ENCODE measurements at places on chromosomes 2 and 18.

DNA sequence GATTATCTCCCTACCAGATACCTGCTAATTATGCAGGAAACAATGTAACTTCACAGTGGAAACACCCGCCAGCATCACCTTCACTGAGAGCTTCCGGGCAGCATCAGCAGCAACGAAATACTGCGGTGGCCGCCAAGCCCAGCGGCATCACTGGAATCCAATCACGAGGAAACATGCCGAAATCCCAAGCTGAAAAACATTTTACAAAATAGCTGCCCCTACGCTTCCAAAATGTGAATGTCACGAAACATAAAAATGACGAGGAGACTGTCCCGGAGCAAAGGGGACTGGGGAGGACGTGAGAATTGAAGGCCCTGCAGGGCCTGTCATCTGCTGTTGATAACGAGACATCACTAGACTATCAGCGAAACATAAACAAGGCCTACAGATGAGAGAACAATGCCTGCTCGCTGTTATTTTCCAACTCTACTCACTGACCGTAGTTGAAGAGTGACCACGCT is 82.6 kb downstream of the HDAC4 start:
- DNase-seq, result no peak

GRCh38 chr2:64000630-64001381 is 18.4 kb downstream of the VPS54 start:
- DNase-seq, result no peak

DNA sequence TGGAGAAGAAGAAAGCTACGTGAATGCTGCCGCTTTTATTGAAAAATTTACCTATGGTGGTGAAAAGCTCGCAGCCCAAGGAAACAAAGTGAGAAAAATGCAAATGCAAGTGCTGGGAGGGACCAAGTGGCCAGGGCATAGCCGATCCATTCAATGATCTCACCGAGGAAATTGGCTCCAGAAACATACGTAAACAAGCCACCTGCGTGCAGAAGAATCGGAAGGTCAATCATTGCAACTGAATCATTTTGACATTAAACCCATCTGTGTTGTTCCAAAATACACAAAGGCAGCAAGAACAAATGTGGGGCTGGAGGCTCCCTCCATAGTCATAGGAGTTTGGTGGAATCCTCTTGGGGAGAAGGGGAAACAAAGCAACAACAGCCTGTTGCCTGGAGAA is 51.5 kb downstream of the SRD5A2 start:
- DNase-seq, result no peak

DNA sequence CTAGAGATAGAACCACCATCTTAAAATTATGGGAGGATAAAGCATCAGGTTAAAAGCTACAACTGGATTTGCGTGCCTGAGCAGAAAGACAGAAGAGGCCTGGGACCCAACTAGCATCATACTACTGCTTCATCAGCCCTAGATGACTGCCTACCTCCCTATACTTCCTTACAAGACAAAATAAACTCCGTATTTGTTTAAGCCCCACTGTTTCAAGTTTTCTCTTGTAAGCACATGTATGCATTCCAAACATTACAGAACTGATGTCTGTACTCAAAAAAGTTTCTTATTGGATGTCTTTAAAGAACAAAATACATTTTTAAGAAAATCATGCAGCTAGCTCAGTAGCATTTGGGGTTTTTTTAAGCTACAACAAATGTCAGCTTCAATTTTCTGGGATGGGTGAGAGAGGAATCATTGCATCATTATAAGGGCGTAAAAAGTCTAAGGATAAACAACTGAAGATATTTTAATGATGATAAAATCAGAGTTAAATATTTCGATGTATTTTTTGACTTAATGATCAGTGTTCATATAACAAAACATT is 213.1 kb downstream of the EXOC6B start:
- DNase-seq, result no peak

GRCh38 chr2:44075541-44075940 is 79.8 kb upstream of the LRPPRC start:
- DNase-seq, result no peak

DNA sequence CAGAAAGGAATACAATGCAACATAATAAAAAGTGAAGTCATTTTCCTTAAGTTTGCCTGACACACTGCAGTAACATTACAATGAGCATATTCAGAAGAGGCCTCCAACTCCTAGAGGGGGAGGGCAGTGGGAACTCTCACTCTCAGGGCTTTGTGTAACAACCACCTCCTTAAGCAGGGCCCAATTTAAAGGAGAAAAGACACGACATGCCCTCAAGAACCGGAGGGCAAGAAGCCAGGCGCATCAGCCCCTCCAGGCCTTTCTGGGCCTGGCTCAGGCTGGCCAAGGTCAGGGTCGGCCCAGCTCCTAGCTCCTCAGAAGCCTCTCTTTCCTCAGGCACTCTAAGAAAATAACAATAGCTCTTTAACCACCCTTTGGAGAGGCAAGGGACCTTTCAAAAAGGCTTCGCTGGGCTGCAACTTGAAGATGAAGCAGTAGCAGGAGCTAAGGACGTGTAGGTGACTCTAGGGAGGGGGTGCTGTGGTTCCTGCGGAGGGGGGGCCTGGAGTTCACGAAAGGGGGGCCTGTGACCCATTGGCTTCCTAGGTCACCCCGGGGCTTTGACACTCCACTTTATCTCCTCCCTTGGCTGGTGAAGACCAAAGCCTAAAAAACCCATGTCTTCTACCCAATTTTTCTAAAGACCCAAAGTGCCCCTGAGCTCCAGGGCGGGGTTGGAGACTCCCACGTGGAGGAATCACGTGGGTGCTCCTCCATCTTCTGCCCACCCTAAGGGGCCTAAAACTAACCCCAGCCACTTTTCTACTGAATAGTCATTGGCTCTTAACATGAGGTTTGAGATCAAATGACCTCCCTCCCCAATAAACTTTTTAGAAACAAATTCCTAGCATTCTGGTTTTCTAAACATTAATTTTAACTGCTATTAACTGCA is 13.3 kb downstream of the SERTAD2 start:
- no peak for DNase-seq

GRCh38 chr2:50584185-50584584 is 447.7 kb downstream of the NRXN1 start:
- DNase-seq, result no peak

DNA sequence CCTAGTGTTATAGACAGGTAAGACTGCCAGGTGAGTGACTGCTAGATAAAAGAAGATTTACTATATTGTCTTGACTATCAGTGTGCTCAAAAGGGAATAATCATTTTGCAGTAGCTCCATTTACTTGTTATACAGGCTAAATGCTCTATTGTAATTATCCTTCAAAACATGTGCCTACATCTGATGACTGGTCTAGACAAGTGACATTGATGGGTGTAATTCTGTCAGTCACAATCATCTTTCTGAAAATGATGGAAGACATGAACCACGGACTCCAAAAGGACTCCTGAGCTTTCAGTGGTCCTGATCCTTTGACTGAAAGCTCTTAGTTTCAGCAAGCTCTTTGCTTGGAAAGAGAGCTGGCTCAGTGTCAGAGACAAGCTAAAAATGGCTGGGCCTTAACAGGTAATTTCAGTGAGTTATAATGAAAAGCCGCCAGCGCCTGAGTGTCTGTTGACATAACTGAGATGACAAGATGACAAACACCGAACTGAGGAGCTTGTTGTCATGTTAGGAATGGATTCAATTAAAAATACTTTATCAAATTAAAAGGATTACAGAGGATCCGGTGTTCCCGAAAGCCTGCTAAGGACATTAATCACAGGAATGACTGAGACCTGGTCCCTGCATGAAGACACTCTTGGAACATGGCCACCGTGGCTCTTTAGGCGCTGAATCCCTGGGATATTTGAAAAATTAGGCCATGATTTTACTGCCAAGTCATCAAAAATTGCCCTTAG is 141.7 kb downstream of the CMPK2 start:
- no peak for DNase-seq

DNA sequence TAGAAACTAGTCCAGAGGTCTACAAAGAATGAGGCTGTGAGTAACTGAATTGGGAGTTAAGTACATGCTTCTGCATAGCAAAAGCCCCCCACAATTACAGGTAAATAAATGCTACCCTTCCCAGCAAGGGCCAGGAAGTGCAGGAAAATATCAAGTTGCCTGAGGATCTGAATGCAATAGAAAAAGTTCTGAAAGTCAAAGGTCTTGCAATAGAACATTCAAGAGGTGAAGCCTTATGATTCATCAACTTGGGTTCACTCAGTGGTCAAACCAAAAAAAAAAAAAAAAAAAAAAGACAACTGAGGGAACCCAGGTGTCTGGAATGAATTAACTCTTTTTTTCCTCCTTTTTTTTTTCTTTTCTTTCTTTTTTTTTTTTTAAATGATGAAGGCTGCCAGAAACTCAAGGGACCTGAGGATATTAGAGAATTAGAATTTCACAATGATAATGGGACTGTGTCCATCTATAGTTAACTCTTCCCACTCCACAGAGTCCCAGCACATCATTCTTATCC is 42.9 kb upstream of the RFX8 start:
- no peak for DNase-seq

DNA sequence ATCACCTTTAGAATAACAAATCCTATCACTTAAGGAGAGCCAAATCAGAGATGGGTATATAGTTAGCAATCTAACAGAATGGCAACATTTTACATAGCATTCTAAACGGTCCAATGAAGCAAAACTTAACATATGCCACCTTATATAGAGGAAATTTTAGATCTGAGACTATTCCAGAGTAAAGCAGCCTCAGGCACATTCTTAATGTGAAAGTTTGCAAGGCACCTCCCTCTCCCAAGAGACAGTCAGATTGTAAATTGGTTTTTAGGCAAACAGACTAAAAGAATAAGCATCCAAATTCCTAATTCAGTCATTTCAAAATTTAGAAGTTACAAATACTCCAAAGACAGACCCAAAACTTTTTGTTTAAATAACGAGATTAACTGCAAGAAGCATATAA is 292.9 kb downstream of the STK39 start:
- DNase-seq, result no peak

DNA sequence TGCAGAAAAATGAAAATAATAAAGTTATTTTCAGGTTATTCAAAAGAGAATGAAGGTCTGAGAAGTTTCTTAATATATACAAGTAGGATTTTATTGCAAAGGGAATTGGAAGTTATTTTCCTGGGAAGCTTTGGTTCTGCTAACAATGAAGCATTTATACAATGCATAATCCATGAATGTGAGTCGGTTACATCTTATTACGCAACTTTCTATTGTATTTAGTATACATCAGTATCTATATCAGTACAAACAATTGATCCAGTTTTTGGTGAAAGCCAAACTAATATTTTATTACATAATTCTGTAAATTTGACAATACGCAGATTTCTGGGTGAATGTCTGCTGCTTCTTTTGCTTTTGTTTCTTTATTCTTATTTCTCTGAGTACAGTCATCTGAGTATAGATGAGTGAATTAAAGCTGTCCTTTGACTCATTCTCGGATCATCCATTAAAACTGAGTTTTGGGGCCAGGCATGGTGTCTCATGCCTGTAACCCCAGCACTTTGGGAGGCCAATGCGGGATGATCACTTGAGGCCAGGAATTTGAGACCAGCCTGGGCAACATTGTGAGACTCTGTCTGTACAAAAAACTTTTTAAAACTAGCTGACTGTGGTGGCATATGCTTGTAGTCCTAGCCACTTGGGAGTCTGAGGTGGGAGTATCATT is 108.5 kb downstream of the SOCS6 start:
- DNase-seq, result no peak

GRCh38 chr2:207448006-207448405 is 81.8 kb upstream of the CREB1 start:
- DNase-seq, result no peak

GRCh38 chr18:13582178-13582670 is 144.1 kb downstream of the FAM210A start:
- DNase-seq, result no peak

DNA sequence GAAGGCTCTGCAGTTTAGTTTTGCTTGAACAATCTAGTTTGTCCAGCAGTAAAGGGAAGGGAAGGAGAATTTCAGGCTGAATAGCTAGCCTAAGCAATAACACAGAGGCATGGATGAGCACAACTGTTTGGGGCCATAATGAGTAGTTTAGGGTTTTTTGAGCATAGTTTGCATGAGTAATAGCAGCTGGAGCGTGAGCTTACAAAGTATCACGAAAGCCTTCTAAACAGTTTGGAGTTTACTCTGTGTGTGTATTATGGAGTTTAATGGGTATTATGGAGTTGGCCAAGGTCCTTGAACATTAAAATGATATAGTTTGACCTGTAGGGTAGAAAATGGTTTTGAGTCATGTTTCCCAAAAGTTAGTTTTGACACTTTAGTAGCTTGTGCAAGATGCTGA is 782.3 kb downstream of the ERBB4 start:
- no peak for DNase-seq

- DNase-seq, result no peak
Measured at GRCh38 chr2:197647961-197648690, 27.3 kb downstream of the RFTN2 start.

DNA sequence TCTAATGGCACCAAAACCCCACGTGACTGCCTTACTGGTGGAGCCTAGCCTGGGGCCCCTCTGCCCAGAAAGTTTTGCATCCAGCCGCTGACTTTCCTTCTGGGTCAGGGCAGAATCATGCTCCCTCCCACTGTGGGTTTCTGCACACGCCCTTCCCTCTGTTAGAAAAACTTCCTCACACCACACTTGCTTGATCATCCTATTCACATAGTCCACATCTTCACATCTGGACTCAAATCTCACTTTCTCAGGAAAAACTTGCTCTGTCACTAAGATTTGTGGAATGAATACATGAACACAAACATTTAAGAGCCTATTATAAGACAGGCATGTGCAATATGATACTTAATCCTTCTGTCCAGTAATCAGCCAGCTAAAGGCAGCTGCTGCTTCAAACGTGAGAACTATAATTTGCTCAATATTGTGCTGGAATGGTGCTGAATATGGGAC is 274.7 kb downstream of the RND3 start:
- no peak for DNase-seq

- DNase-seq, result no peak
Measured at GRCh38 chr2:237558961-237559641, 7.3 kb upstream of the PRLH start.

DNA sequence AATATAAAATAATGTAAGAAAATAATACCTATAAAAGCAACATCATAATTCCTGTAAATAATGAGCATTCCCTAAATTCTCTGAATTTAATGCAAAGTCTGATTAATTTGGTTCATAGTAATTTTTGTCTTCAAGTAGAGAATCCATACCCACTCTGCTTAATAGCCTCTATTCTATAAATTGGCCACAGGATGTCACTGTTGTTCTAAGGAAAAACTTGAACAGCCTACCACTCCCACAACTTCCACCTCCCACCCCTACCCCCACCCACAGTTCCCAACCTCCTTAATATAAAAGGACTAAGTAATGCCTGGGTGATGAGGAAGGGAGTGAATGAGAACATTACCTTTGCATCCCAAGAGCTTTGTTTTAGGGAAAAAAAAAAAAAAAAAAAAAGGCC is 27.2 kb upstream of the BBS5 start:
- no peak for DNase-seq

- DNase-seq, result no peak
Measured at GRCh38 chr2:65017335-65017734, 28.1 kb downstream of the SLC1A4 start.

- DNase-seq, result no peak
Measured at GRCh38 chr2:216698895-216699294, 3.5 kb upstream of the IGFBP5 start.
